H1 (cell line): ENCODE measurements at places on chromosomes 13 and 19. TPM values are rescaled to one million over a fixed set of nuclear protein-coding genes. Genes with fewer than 3 reads are reported as not detected.

GRCh38 chr19:38729653-38730469, 14.4 kb downstream of the CAPN12 start:
- peak; percentile 54 for DNase-seq

GRCh38 chr19:38266981-38267597, 2.7 kb downstream of the SPINT2 start:
- DNase-seq, result no peak

DNA sequence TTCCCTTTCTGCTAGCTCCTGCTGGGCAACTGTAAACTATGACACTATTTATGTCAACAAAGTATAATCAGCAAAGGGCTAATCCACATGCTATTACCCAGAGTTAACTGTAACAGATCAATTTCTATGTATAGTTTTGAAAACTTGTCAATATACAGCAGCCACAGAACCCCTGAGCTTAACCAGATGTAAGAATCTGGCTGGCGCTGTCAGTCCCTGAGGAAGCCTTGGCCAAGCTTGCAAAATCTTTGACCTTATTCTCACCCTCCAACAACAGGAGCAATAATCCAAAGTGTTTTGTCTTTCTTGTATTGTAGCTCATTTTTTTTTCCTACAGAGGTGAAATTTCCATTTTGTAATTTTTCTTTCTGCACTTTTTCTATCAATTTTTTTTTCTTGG, 1230.1 kb upstream of the SLC10A2 start:
- no peak for DNase-seq

- DNase-seq, result no peak
These were observed 21.7 kb downstream of the TEX30 start for GRCh38 chr13:102751886-102752285.

DNA sequence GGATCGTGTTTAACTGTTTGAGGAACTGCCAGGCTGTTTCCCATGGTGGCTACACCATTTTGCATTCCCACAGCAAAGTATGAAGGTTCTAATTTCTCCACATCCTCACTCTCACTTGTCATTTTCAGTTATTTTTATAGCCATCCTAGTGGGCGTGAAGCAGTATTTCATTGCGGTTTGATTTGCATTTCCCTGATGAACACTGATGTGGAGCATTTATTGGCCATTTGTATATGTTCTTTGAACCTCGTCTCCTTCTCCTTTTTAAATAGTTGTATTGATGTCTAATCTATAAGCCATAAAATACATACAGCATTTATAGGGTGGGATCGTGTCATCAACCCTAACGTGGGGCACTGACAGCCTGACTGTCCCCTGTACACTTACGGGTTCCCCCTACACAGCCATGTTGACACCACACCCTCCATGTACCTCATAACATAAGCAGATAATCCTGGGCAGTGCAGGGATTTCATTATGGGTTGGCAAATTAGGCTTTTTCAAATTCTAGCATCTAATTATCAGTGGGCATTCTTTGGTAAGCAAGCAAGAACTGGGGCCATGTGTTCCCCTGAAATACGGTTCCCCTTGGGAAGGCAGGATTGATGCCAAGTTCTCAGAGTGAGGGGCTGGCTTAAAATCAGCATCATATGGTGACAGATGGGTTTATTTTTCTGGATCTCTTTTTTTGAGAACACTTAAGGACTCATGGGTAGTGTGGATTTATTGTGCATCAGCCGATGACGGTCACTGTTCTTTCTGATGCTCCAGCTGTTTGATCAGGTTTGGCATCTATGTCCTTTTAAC, 11.6 kb upstream of the ZBTB45 start:
- no peak for DNase-seq

DNA sequence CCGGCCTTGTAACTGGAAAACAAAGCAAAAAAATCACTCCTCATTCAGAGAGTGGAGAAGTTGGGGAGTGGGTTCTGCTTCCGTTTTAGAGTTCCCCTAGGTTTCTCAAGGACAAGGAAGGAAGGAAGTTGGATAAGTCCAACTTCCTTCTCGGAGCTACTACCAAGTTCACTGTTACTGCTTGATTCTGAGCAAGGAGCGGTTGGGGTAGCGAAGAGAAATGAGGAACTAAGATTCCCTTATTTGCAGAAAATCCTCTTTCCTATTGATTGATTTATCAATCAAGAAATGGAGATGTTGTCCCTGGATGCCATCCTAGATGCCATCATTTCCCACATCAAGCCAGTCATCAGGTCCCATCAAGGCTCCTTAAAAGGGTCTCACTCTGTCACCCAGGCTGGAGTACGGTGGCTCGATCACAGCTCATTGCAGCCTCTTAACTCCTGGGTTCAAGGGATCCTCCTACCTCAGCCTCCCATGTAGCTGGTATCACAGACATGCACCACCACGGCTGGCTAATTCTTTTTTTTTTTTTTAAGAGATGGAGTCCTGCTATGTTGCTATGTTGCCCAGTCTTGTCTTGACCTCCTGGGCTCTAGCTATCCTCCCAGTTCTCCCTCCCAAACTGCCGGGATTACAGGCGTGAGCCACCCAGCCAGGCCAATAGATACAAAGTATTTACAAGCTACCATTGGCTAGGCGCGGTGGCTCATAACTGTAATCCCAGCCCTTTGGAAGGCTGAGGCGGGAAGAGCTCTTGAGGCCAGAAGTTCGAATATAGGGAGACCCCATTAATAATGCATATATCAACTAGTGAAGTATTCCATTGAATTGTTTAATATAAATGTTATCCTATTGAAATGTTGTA, 809 bp upstream of the B9D2 start:
- DNase-seq, result no peak

- DNase-seq, result no peak
These were observed 86.5 kb downstream of the TSHZ3 start for GRCh38 chr19:31262725-31263191.

- DNase-seq, result peak; percentile 64
These were observed 2.0 kb upstream of the INAFM1 start for GRCh38 chr19:47272448-47273312.

DNA sequence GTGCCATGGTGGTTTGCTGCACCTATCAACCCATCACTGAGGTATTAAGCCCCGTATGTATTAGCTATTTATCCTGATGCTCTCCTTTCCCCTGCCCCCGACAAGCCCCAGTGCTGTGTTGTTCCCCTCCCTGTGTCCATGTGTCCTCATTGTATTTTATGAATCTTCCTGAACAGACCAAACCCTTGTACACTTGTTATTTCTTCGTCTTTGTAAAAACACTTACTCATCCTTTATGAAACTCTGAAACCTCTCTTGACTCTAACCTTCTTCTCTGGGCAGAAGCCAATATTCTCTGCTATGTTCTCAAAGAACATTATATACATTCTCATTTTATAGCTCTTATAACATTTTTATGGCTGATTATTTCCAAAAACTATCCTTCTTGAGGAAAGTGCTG, 746.9 kb downstream of the EFNB2 start:
- no peak for DNase-seq

GRCh38 chr13:93338906-93339305, 112.3 kb downstream of the GPC6 start:
- no peak for DNase-seq

GRCh38 chr13:112464720-112465119, 88.6 kb downstream of the SPACA7 start:
- DNase-seq, result peak; percentile 30

DNA sequence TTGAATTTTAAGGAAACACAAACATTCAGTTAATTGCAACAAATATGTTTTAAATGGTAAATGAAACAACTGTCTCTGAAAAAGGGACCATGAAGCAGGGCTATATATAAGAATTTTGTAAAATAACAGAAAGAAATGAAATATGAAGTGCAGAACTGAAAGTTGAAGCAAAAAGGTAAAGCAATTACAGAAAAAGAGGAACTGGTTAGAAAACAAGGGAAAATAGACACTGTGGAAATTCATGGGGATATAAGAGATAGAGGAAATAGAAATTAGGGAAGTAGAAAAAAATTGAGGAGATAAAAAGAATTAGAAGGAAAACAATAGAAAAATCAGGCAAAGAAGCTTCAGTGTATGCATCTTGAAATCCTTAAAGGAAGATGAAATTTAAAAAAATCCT, 40.0 kb upstream of the TDRD3 start:
- DNase-seq, result no peak

GRCh38 chr13:113900646-113901045, 36.8 kb upstream of the GAS6 start:
- no peak for DNase-seq

DNA sequence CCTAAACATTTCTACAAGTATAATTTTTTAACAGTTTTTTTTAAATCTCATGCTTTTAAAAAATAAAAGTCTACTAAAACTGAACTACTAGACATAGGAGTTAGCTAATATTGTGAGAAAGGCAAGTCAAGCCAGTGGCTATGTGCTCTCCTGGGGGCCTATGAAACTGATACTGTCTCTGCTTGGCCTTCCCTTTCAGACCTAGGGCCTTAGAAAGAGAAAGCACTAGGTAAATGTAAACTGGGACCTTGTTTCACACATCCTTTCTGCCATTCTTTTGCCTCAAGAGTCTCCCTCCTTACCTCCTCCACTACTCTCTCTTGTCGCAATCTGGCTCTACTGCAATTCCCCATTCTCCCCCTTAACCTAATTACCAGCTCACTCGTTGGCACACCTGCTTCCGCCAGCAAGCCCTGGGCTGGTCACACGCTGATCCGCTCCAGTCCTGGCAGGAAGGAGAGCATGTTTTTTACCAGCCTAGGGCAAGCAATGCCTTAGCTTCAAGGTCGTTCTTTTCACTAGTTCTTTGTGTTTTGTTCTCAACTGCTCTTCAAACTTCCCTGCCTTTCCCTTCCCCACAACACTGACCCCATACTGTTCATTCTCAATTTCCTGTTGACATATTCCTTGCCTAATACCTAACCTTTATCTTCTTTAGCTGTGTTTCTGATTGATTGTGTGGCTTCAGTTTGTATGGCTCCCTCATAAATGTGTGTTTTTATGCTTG, 23.1 kb downstream of the TBC1D4 start:
- DNase-seq, result no peak

DNA sequence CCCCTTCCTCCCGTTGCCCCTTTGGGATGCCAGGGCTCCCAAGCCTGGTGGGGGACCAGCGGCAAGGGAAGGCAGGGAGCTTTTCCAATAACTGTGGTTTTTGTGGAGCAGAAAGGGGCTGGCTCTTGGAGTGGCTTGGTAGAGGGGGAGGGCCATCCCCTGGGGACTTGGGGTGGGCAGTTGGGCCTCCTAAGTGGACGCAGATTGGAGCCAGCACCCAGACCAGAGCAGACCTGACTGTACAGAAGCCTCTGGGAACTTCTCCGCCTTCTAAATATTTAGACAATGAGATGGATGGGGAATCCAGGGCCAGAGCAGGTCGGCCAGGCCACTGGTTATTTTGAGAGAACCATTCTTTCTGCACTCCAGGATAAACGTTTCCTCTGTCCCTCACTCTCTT, 4.2 kb downstream of the PTGIR start:
- no peak for DNase-seq

- no peak for DNase-seq
These were observed 15.5 kb downstream of the ZNF610 start for GRCh38 chr19:52351512-52351911.

DNA sequence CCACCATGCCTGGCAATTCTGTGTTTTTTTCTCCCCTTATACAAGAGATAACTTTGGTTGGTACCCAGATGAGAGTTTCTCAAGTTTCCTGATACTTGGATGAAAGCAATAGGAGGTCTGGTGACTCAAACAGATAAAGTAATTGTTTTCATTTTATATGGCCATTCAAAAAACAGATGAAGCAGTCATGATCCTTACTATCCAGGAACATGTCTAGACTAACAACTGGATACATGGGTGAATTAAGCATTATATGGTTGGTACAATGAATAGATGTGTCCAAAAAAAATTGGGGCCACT, 8.5 kb downstream of the ZNF430 start:
- DNase-seq, result no peak

DNA sequence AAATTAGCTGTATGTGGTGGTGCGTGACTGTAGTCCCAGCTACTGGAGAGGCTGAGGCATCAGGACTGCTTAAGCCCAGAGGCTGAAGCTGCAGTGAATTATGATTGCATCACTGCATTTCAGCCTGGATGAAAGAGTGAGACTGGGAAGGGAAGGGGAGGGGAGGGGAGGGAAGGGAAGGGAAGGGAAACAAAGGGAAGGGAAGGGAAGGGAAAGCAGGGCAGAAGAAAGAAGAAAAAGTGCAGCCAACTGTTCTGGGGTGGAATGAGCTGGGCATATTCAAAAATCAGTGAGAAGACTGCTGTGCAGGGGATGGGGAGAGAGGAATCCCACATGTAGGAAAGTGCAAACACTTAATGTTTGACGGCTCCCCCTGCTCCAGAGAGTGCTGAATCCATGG, 905.5 kb downstream of the UQCRFS1 start:
- no peak for DNase-seq

- no peak for DNase-seq
These were observed 7.7 kb downstream of the MEX3D start for GRCh38 chr19:1560286-1560882.

DNA sequence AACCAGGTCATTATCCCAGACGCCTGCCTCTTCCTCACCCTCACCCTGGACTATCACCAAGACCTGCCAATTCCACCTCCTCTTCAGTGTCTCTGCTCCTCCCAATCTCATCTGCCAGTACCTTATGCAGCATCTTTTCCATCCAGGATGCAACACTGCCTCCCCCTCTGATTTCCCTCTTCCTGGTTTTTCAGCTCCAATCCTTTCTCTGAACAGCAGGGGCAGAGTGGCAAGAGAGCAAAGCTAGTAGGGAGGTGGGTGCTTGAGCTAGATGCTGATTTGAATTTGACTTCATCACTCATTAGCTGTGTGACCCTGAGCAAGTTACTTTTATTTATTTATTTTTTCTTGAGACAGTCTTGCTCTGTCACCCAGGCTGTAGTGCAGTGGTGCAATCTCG, 25.6 kb upstream of the CABP5 start:
- no peak for DNase-seq

- DNase-seq, result no peak
These were observed 3.6 kb upstream of the LIN7B start for GRCh38 chr19:49110567-49110966.

DNA sequence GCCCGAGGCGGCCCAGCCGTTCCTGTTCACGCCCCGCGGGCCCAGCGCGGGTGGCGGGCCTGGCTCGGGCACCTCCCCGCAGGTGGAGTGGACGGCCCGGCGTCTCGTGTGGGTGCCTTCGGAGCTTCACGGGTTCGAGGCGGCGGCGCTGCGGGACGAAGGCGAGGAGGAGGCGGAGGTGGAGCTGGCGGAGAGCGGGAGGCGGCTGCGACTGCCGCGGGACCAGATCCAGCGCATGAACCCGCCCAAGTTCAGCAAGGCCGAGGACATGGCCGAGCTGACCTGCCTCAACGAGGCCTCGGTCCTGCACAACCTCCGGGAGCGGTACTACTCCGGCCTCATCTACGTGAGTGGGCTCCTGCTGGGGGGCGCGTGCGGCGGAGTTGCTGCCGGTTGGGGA, 7.0 kb downstream of the MYH14 start:
- DNase-seq, result no peak

The NAA16 gene
- polyA plus RNA-seq, result 9.1 and 11.4 TPM in 2 replicates

The NCCRP1 gene
- 7.9 and 11.2 TPM in 2 replicates for polyA plus RNA-seq

The CALR gene
- 418 and 591 TPM in 2 replicates for polyA plus RNA-seq

The C1QTNF9B gene
- polyA plus RNA-seq, result 0.09 and 0.11 TPM in 2 replicates

The GARIN5A gene
- 18.5 and 31.5 TPM in 2 replicates for polyA plus RNA-seq

The NPAS1 gene
- polyA plus RNA-seq, result 13.9 and 26.8 TPM in 2 replicates

The CDX2 gene
- not detected in 2 replicates for polyA plus RNA-seq

The LPAR6 gene
- 0.24 and 0.50 TPM in 2 replicates for polyA plus RNA-seq

The ACER1 gene
- polyA plus RNA-seq, result 0.05 TPM in 1 of 2 replicates, not detected in the other

The RNF17 gene
- polyA plus RNA-seq, result not detected in 2 replicates

The EFNA2 gene
- polyA plus RNA-seq, result 4.0 and 10.1 TPM in 2 replicates

The BEST2 gene
- 7.3 and 11.6 TPM in 2 replicates for polyA plus RNA-seq

The SIGLEC9 gene
- 0.05 TPM in 1 of 2 replicates, not detected in the other for polyA plus RNA-seq

The IGFL3 gene
- polyA plus RNA-seq, result 0.12 and 0.28 TPM in 2 replicates

The B3GNT8 gene
- 0.55 and 0.67 TPM in 2 replicates for polyA plus RNA-seq

The TMEM238 gene
- 0.49 and 0.53 TPM in 2 replicates for polyA plus RNA-seq

The ATXN8OS gene
- not detected in 2 replicates for polyA plus RNA-seq

The DCT gene
- polyA plus RNA-seq, result 0.02 TPM in 1 of 2 replicates, not detected in the other

The DNAAF3 gene
- polyA plus RNA-seq, result 8.0 and 13.8 TPM in 2 replicates

The TLE6 gene
- 2.9 and 3.4 TPM in 2 replicates for polyA plus RNA-seq

The TEKTIP1 gene
- 0.49 TPM in 1 of 2 replicates, not detected in the other for polyA plus RNA-seq
